ENCODE measurements at places on chromosomes 16 and 17. TPM values are rescaled to one million over a fixed set of nuclear protein-coding genes. Genes with fewer than 3 reads are reported as not detected.

Gene CA5A
- total RNA-seq: not detected

Gene ADGRG3
- not detected for total RNA-seq

Gene AGRP
- total RNA-seq: not detected

Gene CDK3
- total RNA-seq: 2.9 TPM

Gene SALL1
- 10.6 TPM for total RNA-seq

Gene OR4D1
- total RNA-seq: not detected

Gene MYO15A
- total RNA-seq: 0.15 TPM

Gene CTRB2
- not detected for total RNA-seq

Gene ARL5C
- total RNA-seq: not detected

- no peak overlapping the region for H3K4me3 ChIP-seq
- no peak for DNase-seq
- H3K27ac ChIP-seq: no peak overlapping the region
- H3K36me3 ChIP-seq: no peaks in the 10 kb centered on the region
- peaks cover 42% of the 10 kb centered on the region for H3K27me3 ChIP-seq
- peaks cover 6% of the 10 kb centered on the region for H3K4me1 ChIP-seq
Observed at GRCh38 chr16:73544826-73545225, 496.9 kb upstream of the ZFHX3 start.

GRCh38 chr16:17654142-17654541 is 183.4 kb upstream of the XYLT1 start:
- H3K4me1 ChIP-seq: no peaks in the 10 kb centered on the region
- no peak overlapping the region for H3K27ac ChIP-seq
- DNase-seq: no peak
- H3K4me3 ChIP-seq: no peak overlapping the region

GRCh38 chr16:67390816-67391423 is 2.4 kb downstream of the TPPP3 start:
- no peaks in the 10 kb centered on the region for H3K36me3 ChIP-seq
- no peak overlapping the region for H3K27ac ChIP-seq
- no peak overlapping the region for H3K4me3 ChIP-seq

GRCh38 chr17:76781056-76781982 is 43.4 kb downstream of the MFSD11 start:
- no peak overlapping the region for H3K27ac ChIP-seq
- no peaks in the 10 kb centered on the region for H3K27me3 ChIP-seq
- H3K4me3 ChIP-seq: no peak overlapping the region
- no peak for DNase-seq
- H3K36me3 ChIP-seq: peaks cover 5% of the 10 kb centered on the region
- H3K4me1 ChIP-seq: no peaks in the 10 kb centered on the region

- no peaks in the 10 kb centered on the region for H3K4me1 ChIP-seq
- peaks cover 16% of the 10 kb centered on the region for H3K27me3 ChIP-seq
- H3K27ac ChIP-seq: no peak overlapping the region
- no peaks in the 10 kb centered on the region for H3K36me3 ChIP-seq
- DNase-seq: no peak
Observed at GRCh38 chr17:302300-302698, 50.3 kb downstream of the RPH3AL start.

DNA sequence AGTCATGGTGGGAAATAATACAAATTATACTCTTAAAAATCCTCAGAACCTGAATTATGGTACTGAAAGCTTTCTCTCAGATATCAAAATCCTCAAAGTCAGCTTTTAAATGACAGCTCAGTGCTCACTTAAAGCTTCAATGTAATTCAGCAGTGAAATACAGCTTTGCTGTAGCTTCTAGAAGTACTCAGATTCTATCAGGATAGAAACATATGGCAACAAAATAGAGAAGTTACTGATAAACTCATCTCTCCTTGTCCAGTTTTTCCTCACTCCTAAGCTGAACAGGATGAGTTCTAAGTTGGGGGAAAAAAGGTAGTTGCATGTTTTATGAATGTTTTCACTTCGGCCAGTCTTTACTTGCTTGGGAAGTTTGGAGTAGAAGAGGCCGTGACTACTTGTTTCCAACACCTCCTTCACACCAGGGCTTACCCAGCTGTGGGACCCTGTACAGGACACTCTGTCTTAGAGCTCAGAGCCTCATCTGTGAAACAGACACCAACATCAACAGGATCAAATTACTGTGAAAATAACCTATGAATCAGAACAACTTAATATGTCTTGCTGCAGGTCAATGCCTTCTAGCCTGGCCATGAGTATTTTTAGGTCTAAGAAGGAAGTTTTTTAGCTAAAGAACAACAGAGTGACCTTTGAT is 30.2 kb downstream of the OGFOD1 start:
- peak overlapping the region; percentile 37 for H3K27ac ChIP-seq
- DNase-seq: no peak
- H3K27me3 ChIP-seq: no peaks in the 10 kb centered on the region
- no peak overlapping the region for H3K4me3 ChIP-seq

All from HFFc6 (cell line).